ENCODE measurements at places on chromosomes 2 and 18.

DNA sequence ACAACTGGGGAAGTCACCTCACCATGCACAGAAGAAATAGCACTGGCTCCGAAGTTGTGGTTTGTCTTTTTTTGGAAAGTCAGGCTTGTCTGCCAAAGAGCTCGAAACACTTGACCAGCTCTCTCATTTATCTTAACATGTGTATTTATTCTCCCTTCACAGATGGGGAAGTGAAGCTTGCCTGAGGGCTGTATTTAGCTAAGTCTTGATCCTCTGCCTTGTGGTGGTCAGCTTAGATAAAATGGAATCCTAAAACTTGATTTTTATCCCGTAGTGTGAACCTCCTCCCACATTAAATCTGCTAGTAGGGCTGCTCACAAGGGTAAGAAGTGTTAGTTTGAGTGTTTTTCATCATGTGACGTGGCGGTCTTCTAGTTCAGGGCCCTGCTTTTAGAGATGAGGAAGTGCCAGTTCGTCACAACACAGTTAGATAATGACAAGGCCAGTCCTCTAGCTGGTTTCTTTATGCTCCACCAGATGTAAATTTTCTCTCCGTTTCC, 89.7 kb downstream of the TMEM247 start:
- ATAC-seq = no peak

- ATAC-seq = no peak
These were observed 31.1 kb downstream of the NDUFAF7 start for GRCh38 chr2:37262522-37262921.

DNA sequence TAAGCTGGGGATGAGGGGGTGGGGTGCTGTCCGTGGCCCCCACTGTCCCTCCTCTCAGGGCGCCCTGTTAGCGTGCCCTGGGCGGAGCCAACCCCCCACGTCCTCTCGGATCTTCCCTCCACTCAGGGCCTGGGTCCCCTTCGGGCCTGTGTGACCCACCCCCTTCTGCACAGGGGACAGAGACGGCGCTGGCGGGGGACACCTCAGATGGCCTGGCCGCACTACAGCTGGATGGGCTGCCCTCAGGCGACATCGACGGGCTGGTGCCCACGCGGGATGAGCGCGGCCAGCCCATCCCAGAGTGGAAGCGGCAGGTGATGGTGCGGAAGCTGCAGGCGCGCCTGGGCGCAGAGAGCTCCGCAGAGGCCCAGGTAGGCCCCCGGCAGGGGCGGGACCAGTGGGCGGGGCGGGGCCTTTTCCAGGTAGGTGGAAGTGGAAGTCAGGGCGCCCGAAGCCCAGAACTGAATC, 9.9 kb upstream of the KLHL30 start:
- no peak for ATAC-seq

- ATAC-seq = no peak
These were observed 73.4 kb upstream of the ODC1 start for GRCh38 chr2:10521356-10522169.

GRCh38 chr2:85711578-85712060, 17.5 kb downstream of the GNLY start:
- no peak for ATAC-seq

DNA sequence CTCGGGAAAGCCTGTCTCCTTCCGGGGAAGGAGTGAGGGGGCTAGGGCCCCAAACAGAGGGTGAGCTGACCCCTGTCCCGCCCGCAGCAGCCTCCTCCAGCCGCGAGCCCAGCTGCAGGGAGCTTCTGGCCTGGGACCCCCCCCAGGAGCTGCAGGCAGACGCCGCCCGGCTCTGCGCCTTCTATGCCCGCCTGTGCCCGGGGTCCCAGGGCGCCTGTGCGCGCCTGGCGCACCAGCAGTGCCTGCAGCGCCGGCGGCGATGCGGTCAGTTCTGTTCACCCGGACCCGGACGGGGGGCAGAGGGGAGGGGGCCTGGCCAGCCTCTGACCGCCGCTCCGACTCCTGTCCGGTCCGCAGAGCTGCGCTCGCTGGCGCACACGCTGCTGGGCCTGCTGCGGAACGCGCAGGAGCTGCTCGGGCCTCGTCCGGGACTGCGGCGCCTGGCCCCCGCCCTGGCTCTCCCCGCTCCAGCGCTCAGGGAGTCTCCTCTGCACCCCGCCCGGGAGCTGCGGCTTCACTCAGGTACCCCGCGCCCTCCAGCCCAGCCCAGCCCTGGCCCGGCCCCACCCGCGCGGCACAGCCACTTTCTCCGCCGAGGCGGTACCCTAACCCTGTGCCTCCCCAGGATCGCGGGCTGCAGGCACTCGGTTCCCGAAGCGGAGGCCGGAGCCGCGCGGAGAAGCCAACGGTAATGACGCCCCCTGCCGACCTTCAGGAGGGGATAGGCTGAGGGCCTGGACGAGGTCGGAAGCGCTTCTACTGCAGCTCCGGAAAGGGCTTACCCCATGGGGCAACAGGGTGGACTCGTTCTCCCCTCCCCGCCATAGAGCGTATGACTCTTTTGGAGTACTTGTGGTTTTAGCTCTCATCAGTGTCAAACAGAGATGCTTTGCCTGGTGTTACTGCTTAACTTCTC, 2.0 kb upstream of the CHRND start:
- peak; percentile 60 for ATAC-seq

DNA sequence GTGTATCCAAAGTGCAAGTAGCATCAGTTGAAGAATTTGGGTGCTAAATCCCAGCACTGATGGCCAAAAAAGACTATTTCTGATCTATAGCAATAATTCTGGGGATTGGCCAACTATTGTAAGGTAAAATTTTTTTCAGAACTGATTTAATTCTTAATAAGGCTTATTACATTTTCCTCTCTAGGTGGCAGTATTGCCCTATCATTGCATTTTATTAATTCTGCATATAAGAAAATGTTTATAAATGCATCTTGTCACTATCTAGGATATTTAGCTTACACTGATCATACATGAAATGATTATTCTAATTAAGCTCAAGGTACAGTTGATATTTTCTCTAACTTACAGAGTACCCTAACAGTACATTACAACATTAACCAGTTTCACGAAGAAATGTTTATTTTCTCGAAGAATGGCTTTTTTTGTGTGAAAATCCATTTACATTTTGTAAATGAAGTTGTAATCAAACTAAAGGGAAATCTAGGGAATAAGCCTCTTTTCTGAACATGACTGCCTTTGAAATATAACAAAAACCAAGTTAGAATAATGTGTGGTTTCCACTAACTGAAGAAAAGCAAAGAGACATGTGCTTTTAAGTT, 11.0 kb downstream of the TTN start:
- peak; percentile 36 for ATAC-seq

- peak; percentile 77 for ATAC-seq
These were observed 61.1 kb upstream of the RND3 start for GRCh38 chr2:150548527-150548926.

DNA sequence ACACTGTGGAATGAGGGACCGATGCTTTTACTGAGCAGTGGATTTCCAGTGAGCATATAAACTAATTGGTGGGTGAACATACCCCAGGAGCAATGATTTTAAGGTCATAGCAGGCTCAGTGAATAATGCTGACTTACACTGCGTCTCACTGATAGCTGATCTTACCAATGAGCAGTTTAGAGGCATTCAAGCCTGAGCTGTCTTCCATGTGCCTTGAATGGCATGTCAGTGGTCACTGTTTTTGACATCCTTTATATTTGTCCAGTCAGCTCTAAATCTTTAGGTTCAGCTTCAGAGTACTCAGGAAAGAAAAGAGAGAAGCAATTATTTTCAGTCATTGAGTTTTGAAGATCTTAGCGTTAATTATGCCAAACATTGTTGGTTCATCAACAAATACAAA, 88.3 kb downstream of the CAMKMT start:
- ATAC-seq = no peak

All from SK-N-SH treated with all-trans-retinoic acid at 6 μM for 48 hours (cell line).